Smooth muscle cell of the coronary artery (primary cell): ENCODE measurements at places on chromosomes 2 and 18. TPM values are rescaled to one million over a fixed set of nuclear protein-coding genes. Genes with fewer than 3 reads are reported as not detected.

The HOXD10 gene
- total RNA-seq = not detected in 2 replicates

The CELF4 gene
- total RNA-seq = not detected in 2 replicates

The HAAO gene
- 0.38 and 0.47 TPM in 2 replicates for total RNA-seq

The GPC1 gene
- 40.2 and 47.5 TPM in 2 replicates for total RNA-seq

The LRRFIP1 gene
- total RNA-seq = 41.5 and 68.3 TPM in 2 replicates

The VAPA gene
- 110 and 232 TPM in 2 replicates for total RNA-seq

The CCBE1 gene
- 7.7 and 31.9 TPM in 2 replicates for total RNA-seq

The TOGARAM2 gene
- total RNA-seq = 0.23 TPM in 1 of 2 replicates, not detected in the other

The FBLN7 gene
- 4.0 and 4.6 TPM in 2 replicates for total RNA-seq

The CFC1 gene
- not detected in 2 replicates for total RNA-seq
